ENCODE measurements at places on chromosomes 2 and 18.
A peak's percentile ranks its signal among the peaks of the same experiment; 100 is the strongest.

GRCh38 chr18:41553716-41554115 lies 401.3 kb upstream of the PIK3C3 start:
- DNase-seq: no peak

GRCh38 chr2:95531254-95531771 lies 46.8 kb upstream of the TRIM43B start:
- DNase-seq: no peak

GRCh38 chr18:25517881-25518715 lies 166.1 kb upstream of the ZNF521 start:
- DNase-seq: no peak

DNA sequence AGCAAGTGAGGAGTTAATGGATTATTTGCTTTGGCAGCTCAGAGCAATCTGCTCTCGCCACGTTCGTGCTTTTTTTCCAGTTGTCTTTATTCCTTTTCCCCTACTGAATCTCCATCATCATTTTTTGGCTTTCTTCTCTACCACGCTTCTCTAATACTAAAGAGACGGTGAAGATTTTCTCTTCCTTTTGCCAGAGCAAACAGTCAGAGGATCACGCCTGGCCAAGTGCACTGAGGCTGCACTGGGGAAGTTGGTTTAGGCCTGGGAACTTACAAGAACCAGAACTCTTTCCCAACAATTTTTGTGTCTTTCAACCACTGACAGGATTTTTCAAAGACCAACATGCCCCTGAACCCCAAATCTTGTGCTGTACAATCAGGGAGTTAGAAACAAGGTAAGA lies 172.3 kb downstream of the PID1 start:
- DNase-seq: no peak

DNA sequence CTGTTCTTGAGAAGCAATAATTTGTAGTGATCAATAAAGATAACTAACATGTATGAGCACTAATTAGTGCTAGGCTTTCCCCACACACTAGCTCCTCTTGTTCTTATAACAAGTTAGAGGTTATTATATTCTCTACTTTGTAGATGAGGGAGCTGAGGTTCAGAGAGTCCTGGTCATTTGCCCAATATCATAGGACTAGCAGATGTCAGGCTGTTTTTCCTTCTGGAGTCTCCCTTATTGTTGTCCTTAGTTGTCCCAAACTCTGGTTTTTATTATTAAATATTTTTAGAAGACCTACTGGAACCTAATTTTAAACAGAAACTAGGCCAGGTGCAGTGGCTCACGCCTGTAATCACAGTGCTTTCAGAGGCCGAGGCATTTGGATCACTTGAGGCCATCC lies 16.5 kb upstream of the TTC39C start:
- no peak for DNase-seq

GRCh38 chr2:197205585-197206215 lies 104.9 kb downstream of the ANKRD44 start:
- DNase-seq: no peak

DNA sequence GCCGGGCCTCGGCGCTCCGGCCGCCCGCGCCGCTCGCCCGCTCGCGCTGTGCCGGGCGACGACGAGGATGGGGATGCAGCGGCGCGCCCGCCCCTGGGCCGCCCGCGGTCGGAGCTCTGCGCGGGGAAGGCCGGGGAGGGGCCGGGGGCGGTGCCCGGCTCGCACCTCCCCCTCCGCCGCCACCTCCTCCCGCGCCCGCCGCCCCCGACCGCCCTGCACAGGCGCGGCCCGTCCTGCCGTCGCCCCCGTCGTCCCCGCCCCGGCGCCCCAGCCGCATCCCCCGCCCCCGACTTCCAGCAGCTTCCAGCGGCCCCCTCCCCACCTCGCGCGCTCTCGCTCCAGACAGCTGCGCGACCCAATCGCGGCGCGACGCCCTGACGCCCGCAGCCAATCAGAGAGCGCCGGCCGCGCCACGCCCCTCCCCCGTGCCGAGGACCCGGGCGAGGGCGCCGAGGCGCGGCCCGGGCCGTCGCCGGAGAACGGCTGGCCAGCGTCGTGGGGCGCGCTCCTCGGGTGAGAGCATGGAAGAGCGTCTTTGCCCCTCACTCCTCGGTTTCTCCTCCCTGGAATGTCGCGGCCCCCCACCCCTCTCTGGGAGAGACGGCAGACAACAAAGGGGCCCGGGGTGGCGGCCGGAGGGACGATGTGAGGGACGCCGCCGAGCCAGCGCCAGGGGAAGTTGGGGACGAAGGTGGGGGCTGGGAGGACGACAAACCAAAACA lies at the start of gene MBOAT2:
TSS of gene MBOAT2 (minus strand) at position 69 of the 722 bp plus-strand sequence. CDS start 70 bp downstream, outside the sequence.
- DNase-seq: peak; percentile 84

DNA sequence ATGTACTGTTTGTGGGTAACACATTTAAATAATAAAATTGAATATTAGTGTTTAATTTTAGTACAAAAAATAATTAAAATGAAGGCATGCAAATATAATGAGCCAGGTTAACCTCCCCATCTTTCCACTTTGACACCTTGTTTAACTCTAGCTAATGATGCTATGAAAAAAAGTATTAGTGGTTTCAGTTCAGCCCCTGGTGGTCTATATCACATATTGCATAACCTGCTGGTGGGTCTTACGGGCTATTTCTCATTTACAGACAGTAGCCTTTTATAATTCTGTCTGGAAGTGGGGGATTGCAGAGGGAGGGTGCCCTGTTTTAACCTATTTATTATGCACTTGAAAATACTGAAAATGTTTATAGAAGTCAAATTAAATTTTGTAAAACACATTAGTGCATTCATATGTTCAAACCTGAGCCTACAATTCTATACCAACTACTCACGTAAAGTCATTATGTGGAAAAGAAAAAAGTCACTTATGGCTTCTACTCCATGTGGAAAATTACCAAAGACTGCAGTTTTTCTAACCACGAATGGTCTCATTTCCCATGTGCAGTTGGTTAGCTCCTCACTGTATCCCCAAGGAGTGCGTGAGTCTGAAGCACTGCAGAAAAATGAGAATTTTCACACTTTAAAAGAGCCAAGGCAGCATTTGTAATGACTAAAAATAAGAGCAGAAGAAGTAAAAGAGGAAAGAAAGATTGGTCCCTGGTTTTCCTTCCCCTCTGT lies 381.0 kb downstream of the MTX2 start:
- DNase-seq: no peak

- DNase-seq: no peak
Measured at GRCh38 chr2:215775106-215775505, 238.2 kb downstream of the MREG start.

DNA sequence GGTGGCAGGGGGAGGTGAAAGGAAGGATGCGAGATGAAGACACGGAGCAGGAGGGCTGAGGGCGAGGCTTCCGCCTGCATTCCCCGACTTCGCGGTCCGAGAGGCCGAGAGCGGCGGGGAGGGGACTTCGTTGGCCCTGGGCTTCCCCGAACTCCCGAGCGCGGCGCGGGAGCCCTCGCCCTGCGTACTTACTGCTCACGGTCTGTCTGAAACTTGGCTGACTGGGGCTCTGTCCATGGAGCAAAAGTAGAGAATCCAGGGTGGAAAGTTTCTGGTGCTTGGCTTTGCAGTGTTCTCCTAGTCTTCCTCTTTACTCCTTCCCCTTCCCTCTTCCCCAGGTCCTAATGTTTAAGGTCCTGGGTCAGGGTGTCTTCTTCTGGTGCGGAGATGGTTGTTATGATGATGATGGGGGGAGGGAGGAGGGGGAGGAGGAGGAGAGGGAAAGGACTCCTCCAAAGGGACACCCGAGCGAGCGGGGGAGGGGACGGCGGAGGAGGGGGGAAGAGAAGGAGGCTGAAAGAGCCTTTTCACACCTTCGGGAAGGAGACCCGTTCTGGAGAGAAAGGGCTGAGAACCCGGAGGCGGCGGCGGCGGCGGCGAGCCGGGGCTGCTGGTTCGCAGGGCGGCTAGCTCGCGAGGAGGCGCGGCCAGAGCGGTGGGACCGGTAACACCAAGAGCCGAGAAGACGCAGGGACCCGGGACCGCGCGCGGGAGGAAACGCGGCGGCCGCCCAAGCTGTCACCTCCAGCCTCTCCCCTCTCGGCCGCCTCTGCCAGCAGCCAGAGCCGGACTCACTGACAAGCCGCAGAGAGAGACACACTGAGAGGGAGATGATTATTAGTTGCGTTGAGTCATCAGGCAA lies at the start of gene SATB2:
TSS of gene SATB2 (minus strand) at position 793 of the 862 bp plus-strand sequence. CDS start 1,902 bp downstream, outside the sequence.
- peak; percentile 26 for DNase-seq

- no peak for DNase-seq
Measured at GRCh38 chr2:196041786-196042185, 26.9 kb downstream of the DNAH7 start.

GRCh38 chr2:24919506-24920097 lies 435 bp downstream of the ADCY3 start:
- peak; percentile 60 for DNase-seq

GRCh38 chr18:6434481-6434880 lies 19.8 kb upstream of the L3MBTL4 start:
- DNase-seq: no peak

DNA sequence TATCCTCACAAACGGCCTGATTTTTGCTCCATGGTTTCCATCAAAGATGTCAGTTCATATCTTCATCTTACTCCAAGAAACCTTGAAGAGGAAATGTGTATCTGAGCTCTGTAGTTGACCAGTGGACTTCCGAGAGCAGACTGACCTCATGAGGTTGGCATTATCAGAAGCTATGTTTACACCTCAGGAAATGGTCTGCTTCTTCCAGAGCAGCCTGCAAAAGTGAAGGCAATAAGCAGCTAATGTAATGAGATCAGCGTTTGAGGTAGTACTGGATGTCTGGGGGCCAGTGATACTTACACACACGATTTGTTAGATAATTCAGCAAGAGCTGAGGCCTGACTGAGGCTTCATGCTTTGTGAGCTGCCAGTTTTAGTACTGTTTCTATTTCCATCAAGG lies 189.7 kb downstream of the LRRTM1 start:
- DNase-seq: no peak

DNA sequence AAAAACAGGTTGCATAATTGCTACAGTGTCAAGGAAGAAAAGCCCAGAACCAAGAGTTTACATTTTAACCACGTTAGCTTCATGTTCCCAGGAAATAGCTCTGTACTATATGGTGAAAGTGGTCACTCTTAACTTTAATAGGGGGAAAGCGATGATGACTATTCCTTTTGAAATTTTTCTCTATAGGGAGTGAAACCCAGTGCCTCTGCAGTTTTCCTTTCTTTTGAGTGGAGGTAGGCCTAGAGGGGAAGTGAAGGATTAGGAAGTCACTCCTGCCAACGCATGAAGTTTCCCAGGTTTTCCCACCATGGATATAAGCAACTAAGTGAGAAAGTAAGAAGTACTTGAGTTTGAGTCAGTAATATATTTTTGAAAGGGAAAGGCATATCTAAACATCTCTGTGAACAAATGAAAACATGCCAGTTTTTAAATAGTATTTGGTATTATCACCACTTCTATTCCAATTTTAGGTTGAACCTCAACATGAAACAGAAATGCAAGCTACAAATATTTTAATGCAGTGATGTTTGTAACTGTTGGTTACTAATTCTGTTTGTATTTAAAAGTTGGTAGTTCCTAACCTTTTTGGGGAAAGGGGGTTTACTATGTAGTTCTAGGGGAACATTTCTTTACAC lies 91.9 kb downstream of the VRK2 start:
- DNase-seq: no peak

DNA sequence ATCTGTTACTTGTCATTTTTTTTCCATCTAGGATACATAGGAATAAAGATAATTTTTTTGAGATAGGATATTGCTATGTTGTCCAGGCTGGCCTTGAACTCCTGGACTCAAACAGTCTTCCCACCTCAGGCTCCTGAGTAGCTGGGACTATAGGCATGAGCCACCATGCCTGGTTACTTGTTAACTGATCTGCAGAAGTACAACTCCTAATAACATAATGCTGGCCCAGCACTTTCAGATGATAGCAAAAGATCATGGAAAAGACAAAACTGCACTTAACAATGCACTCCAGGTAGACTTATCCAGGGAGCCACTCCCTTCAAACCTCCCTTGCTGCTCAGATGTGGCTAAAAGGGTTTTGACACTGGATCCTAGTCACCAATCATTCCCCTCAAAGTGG lies 11.4 kb upstream of the CTDP1 start:
- DNase-seq: no peak

GRCh38 chr2:222332116-222332515 lies 33.3 kb upstream of the PAX3 start:
- no peak for DNase-seq

GRCh38 chr2:69770747-69771146 lies 28.8 kb downstream of the ANXA4 start:
- DNase-seq: no peak

DNA sequence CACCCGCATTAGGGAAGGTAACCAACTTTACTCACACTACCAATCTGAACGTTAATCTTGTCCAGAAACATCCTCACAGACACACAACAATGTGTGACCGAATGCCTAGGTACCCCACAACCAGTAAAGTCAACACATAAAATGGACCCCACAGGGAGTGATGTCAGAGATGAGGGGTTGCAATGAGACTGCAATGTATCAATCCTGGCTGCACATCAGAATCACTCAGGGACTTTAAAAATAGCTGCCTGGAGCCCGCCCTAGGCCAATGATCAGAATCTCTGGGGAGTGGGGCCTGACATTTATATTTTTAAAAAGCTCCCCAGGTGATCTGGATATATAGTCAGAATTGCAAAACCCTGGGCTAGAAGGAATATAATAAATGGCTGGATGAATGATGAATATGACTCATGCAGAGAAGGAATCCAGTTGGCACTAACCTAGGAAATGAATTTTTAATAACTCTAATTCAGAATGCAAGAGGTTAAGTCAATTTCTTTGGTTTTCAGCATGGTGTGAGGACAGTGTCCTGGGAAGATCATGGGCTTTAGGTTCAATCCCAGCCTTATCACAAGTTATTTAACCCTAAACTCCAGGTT lies 92.8 kb downstream of the COLEC12 start:
- no peak for DNase-seq

DNA sequence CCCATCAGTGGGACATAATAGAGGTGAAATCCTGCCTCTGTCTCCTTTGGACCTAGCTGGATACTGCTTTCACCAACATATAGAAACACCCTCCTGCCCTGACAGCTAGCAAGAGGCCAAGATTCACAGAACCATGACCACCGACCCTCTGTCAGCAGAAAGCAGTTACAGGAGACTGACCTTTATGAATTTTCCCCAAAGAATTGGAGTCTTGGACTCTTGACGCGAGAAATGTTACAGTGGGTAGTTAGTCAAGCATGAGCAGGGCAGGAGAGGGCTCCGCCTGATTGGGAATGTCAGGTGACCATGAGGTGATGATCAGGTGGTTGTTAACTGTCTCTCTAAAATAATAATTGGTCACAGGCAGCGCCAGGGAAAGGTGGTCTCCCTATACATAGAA lies 1002.3 kb downstream of the TDRD15 start:
- DNase-seq: no peak

- no peak for DNase-seq
Measured at GRCh38 chr18:6022074-6022444, 126.7 kb upstream of the TMEM200C start.

- DNase-seq: no peak
Measured at GRCh38 chr2:113762377-113763118, 6.1 kb upstream of the SLC35F5 start.

- DNase-seq: no peak
Measured at GRCh38 chr2:94947097-94948016, 76.1 kb downstream of the TEKT4 start.
